Renal cortex interstitium (tissue), 15 donors: ENCODE measurements at places on chromosomes 6 and 20. TPM values are rescaled to one million over a fixed set of nuclear protein-coding genes. Genes with fewer than 3 reads are reported as not detected.

Gene ELOVL5
- 77.9 TPM for polyA plus RNA-seq

Gene MAN1A1
- polyA plus RNA-seq: 78.0 TPM

Gene NKX2-4
- polyA plus RNA-seq: not detected

DNA sequence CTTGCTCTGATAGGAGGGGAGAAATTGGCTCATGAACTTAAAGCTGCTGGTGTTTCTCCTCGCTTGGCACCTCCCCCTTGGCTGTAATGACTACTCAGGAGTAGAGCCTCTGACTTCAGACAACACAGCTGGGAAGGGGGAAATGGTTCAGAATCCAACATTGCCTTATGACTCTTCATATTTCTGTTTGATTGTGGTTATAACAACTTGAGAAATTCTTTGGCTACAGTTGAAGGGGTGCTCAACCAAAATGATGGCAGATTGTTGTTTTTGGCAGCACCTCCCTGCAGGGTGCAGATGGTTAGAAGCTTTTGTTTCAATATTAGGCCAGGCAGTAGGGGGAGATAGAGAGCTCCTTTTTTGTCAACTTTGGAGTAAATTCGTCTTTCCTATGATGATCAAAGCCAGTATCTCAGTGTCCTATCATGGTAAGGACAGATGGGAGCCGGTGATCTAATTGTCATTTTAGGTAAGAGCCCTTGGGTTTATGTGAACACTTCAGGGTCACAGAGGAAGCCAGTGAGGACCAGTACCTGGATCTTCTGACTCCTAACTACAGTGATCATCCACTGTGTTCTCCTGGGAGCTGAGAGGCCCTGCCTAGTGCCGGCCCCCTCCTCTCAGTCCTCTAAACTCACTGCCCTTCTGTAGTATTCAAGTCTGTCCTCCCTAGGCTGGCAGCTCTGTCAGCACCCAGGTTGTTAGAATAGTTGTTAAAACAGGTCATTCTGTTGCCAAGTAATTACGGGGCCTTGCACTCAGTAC lies 39.9 kb downstream of the RPRD1B start:
- DNase-seq: peak; percentile 69

GRCh38 chr6:108806665-108807064 lies 41.6 kb upstream of the ARMC2 start:
- no peak for DNase-seq

- DNase-seq: no peak
Observed at GRCh38 chr6:150231525-150231850, 88.6 kb downstream of the PPP1R14C start.

DNA sequence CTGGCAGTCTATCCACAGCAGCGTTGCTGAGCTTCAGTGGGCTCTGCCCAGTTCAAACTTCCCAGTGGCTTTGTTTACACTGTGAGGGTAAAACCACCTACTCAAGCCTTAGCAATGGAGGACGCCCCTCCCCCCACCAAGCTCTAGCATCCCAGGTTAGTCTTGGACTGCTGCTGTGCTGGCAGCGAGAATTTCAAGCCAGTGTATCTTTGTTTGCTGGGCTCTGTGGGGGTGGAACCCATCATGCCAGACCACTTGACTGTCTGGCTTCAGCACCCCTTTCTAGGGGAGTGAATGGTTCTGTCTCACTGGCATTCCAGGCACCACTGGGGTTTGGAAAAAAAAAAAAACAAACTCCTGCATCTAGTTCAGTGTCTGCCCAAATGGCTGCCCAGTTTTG lies 249.7 kb upstream of the SYNCRIP start:
- no peak for DNase-seq
